ENCODE measurements at places on chromosomes 1 and 21.

- DNase-seq: no peak
Observed at GRCh38 chr1:101431956-101432510, 195.2 kb downstream of the S1PR1 start.

DNA sequence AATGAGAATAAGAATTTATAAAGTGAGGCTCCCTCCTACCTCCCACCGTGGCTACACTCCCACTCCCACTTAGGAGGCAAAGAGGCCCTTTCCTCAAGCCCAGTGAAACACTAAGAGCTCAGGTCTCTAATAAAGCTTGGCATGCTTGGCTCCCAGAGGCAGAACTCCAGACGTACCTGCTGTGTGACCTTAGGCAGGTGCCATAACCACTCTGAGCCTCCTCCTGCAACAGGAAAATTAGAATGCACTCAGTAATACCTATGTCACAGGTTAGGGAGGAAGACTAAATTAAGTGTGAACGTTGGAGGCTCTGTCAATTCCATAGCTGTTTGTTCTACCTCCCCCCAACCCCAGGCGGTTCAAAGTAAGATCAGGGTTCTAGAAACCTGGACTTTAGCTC is 16.5 kb upstream of the SLC26A9 start:
- no peak for DNase-seq

GRCh38 chr21:44444286-44444931 is 10.9 kb upstream of the LRRC3 start:
- no peak for DNase-seq

DNA sequence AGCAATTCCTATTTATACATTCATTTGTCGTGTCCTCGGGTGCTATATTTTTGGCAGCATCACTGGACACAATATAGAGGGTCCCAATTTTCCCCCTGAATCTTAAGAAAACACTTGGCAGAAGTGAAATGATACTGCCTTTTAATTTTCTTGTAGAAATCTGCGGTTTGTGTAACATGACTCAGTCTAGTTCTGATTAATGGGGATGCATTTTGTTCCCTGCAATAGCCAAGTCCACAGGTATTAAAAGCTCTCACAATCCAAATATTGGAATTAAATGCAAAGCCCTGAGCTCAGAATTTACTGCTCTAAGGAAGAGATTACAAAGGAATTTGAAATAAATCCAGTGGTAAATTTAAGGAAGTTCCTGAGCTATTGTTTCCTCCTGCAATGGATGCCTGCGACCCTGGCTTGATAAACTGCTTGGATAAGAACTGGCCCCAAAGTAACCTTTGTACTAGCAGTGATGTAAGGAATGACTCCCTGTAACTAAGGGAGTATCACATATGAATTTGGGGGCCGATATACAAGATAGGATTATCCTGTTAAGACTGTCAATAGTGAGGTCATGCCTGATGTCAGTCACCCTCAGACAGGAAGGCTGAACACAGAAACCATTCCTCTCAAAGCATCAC is 349.7 kb upstream of the C1orf87 start:
- DNase-seq: no peak

DNA sequence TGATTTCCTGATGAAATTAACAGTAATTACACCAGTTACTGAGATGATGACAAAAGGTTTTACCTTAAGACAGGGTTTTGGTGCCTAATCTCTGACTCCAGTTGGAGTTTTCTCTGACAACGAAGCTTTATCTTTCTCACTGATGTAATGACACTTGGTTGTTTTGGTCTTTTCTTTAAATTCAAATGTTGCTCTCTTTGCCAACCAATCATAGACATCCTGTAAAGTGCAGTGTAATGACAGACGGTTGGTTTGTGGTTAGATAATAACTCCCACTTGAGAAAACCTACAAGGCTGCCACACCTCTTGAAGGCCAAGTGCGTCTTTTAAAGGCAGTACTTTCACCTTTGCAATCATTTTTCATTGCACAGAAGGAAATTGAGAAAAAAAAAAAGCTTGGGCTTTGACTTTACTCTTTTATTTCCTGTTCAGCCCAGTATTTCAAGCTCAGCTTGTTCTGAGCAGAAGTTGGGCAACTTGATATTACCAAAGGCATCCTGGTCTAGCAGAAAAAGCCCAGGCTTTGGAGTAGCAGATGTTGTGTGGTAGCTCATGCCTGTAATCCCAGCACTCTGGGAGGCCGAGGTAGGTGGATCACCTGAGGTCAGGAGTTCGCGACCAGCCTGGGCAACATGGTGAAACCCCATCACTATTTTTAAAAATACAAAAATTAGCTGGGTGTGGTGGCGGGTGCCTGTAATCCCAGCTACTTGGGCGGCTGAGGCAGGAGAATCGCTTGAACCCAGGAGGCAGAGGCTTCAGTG is 14.9 kb downstream of the PDIK1L start:
- DNase-seq: peak; percentile 95

DNA sequence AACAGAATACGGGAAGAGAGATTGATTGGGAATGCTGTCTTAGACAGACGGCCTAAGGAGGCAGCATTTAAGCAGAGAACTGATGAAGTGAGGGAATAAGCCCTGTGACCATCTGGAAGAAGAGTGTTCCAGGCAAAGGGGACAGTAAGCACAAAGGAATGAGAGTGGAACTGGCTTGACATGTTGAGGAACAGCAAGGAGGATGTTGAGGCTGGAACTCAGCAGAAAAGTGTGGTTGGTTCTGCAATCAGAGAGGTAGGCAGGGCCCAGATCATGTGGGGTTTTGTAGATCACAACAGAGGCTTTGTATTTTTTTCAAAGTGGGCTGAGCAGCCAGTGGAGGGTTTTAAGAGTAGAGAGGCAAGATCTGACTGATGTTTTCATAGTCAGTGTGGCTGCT is 157.4 kb downstream of the DNM3 start:
- DNase-seq: no peak

- DNase-seq: no peak
Observed at GRCh38 chr1:22914156-22914555, 58.5 kb downstream of the LACTBL1 start.

DNA sequence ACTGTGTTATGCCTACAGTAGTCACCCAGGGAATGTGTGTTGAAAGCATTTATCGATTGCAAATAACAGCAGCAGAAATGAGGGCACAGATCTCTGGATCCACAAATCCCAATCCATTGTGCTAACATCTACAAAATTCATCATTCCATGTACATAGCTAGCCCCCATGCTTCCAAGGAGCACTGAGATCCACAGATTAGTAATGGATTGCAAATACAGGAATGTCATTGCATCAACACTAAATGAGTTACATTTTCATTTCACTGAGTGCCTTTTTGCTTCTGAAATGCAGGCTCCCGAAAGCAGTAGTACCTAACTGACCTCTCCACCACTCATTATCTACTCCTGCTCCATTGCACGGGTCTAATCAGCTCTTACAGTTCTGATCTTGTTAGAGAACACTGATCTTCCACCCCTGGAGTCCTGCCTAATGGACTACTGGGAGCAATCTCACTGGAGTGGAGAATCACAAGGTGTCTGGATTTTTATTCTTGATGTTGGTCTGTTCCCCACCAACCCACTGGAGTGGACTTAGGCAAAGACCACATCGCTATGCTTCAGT is 30.5 kb downstream of the ASTN1 start:
- DNase-seq: no peak

DNA sequence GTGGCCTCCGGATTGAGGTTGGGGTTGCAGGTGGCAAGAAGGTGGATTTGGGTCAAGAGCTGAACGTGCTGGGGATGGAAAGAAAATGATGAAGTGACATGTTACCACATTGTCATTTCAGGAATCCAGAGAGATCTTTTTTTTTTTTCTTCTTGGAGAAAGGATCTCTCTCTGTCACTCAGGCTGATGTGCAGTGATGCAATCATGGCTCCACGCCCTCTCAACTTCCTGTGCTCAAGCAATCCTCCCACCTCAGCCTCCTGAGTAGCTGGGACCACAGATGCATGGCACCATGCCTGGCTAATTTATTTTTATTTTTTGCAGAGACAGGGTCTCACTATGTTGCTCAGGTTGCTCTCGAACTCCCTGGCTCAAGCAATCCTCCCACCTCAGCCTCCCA is 80.6 kb downstream of the GON4L start:
- DNase-seq: no peak

GRCh38 chr1:235011064-235011598 is 117.5 kb downstream of the TOMM20 start:
- no peak for DNase-seq

GRCh38 chr21:42554251-42554961 is 40.8 kb downstream of the SLC37A1 start:
- no peak for DNase-seq

DNA sequence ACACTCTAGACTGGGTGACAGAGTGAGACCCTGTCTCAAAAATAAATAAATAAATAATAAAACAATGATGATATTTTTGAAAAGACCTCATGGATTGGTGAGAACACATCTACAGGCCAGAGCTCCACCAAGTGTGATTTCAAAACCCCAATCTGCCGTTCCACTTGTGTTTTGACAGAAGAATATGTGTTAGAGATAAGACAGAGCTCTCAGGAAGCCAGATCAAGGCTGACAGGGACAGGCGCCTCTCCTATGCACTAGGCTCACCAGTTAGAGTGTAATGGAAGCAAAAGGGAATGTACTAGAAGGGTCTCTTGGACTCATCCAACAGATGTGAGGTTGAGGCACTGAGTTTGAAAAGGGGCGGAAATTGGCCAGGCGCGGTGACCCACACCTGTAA is 110.7 kb upstream of the ERRFI1 start:
- DNase-seq: no peak

GRCh38 chr1:235441159-235441685 is 63.0 kb downstream of the B3GALNT2 start:
- no peak for DNase-seq

DNA sequence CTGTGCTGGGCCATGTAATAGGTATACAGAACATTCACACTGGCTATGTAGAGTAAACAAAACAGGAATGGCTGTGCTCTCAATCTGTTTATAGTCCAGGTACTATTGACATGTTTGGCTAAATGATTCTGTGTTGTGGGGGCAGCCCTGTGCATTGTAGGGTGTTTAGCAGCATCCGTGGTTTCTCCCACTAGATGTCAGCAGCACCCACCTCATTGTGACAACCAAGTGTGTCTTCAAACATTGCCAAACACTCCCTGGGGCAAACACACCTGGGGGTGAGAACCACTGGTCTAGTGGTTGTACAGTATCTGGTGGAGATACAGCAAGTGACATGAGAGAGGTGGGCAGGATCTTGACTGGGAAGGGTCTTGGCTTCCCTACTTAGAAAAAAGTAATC is 80.4 kb upstream of the SPATA6 start:
- DNase-seq: no peak

GRCh38 chr21:19776076-19776475 is 1222.1 kb upstream of the NCAM2 start:
- no peak for DNase-seq

- no peak for DNase-seq
Observed at GRCh38 chr1:3651930-3652547, at the start of gene TP73. TSS of gene TP73 (plus strand) at chr1:3652516. CDS start at chr1:3682366, 29,850 bp downstream.

- DNase-seq: no peak
Observed at GRCh38 chr1:156480411-156481192, 20.0 kb downstream of the MEF2D start.

GRCh38 chr1:208179961-208180409 is 64.2 kb downstream of the PLXNA2 start:
- no peak for DNase-seq

GRCh38 chr21:42165901-42166300 is 53.0 kb upstream of the ABCG1 start:
- no peak for DNase-seq

DNA sequence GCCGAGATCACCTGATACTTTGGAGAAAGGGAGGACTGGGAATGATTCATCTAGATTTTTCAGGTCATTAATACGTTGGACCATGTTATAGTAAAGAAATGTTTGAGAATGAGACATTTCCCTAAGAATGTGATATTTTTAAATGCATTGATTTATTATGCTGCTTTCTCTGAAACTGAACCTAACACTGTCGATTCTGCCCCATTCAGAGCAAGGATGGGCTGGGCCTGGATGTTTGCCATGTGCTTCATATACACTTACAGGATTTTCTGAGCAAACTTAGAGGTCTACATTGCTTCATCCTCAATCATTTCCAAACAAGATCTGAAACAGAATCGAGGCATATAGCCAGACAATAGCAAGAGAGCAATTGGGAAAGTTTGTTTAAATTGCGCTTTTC is 183.3 kb downstream of the CRB1 start:
- DNase-seq: no peak

GRCh38 chr1:25712299-25712970 is 87.6 kb upstream of the SELENON start:
- no peak for DNase-seq

DNA sequence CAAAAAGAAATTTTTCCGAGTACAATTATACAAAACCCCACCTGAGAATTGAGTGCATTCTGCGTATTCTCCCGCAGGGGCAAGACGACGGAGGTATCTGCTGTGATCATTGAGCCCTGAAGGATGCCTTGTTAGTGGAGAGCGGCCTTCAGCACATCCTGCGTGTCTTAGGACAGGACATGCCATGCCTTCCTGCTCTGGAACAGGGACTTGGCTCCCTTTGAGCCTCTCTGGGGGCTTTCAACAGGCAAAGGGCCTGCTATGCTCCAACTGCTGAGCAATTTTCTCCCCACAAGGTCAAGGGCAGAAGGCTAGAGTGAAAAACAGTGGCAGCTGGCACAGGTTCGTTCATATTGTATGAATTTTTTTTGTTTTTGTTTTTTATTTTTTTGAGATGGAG is 52.4 kb downstream of the TOR1AIP2 start:
- DNase-seq: no peak

DNA sequence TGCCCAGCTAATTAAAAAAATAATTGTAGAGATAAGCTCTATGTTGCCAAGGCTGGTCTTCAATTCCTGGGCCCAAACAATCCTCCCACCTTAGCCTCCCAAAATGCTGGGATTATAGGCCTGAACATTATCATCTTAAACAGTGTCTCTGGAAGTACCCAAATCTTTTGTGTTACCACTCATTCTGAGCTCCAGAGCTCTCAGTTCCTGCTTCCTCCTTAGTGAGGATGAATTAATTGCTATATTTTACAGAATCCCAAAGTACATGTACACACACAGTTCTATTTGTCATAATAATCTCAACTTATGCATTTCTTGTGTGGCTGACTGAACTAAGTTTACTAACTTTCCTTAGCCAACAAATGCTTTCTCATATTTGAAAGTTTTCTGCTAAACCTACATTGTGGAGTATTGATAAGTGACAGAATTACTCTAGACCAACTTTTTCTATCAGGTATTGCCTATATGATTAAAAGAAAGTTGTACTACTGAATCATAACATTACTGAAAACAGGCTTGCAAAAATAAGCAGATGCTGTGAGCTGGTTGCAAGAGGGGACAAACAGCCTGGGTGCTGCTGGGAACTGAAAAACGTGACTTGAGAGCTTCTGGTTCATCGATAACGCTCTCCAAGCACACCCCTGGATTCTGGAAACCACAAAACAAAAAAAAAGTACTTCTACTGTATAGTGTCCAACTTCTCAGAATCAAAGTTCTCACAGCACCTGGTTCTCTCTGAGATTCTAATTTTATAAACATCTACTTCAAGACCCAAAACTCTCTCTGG is 15.3 kb downstream of the VAV3 start:
- no peak for DNase-seq

DNA sequence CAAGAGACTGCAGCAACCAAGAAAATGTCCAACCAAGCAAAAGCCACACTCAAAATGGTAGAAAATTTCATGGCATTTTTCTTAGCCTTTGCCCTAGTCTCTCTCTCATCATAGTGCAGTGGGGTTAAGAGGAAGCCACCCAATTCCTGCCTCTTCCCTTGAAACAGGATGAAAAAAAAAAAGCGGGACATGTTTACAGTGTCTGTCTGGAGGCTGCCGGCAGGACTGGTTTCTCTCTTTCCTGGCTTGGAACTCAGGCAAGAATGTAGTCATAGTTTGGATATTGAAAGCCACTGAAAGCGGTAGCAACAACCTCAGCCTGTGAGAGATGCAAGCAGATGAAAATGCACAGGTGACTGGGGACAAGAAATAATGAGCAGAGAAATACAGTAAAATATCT is 13.3 kb upstream of the TNFSF18 start:
- DNase-seq: no peak

Data from NCI-H187 treated with DMSO at 0.1 percent for 48 hours (cell line).